Peyer's patch (tissue), 4 donors: ENCODE measurements at places on chromosomes 5 and 9.

- DNase-seq: no peak
These were observed 12.1 kb upstream of the LAMC3 start for GRCh38 chr9:130996676-130997394.

DNA sequence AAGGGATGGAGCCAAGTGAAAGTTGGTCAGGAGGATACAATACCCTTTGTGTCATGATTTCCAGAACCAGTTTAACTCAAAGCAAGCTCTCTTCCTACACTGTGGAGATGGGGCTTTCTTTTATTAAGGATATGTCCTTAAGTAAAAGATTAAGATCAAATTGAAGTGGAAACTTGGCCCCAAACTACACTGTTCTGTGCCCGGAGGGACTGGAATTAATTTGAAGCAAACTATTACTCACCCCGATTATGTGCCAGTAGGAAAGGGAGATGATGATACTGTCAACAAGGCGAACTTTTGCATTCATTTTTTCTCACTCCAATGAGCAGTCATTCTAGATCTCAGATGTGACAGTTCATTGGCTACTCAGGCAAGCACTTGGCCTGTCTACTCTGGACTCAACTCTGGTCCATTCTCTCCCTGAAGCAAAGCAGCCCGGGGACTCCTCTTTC is 186.7 kb downstream of the NTRK2 start:
- DNase-seq: no peak

GRCh38 chr9:5441043-5441442 is 3.3 kb upstream of the PLGRKT start:
- no peak for DNase-seq

DNA sequence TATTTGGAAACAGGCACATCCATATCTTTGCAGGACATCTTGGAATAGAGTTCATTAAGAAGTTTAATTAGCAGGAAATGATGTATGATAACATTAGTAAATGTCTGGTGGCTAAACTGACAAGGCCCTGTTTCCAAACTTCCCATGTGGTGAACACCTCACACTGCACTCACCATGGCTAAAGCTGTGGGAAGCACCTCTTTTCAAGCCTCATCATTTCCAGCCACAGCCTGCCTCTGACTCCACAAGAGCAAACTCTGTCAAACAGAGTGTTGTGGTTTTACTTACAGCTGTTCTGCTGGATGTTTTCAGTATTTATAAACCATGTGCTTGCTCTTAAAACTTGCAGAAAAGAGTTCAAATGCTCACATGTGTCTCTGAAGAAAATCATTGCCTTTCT is 14.9 kb upstream of the NDUFB6 start:
- no peak for DNase-seq

DNA sequence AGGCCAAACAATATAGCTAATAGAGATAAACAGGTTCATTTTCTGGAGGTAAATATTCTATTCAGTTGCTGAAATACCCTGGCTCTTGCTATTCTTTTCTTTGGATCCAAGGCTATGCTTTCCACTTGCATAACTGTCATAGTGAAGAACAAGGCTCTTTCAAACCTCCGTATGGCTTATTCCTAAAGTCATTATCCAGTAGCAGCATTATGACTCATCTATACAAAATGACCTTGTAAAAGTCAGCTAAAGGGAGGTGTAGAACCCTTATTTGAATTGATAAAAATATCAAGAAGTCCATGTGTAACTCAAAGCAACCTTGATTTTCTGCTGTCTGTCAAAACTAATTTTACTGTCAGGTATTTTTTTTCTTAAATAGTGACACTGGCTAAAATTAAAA is 447.8 kb downstream of the PLK2 start:
- DNase-seq: no peak

GRCh38 chr9:105403552-105404248 is 44.1 kb upstream of the FSD1L start:
- DNase-seq: no peak

DNA sequence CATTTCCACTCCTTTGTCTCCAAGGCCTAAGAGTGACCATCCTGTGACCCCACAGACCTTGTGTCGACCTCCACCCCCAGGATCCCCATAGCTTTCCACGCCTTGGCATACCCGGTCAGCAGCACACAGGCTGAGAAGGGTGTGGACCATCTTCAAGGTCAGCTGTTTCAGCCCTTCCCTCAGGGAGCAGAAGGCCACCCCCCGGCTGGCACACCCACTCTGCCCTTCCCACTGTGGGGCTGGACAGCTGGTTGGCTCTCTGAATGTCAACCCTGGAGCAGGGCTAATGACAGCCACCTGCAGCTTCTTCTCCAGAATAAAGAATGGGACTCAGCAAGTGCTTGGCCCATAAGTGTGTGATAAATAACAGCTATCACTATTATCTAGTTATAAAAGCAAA is 93.1 kb downstream of the OLFM1 start:
- no peak for DNase-seq

DNA sequence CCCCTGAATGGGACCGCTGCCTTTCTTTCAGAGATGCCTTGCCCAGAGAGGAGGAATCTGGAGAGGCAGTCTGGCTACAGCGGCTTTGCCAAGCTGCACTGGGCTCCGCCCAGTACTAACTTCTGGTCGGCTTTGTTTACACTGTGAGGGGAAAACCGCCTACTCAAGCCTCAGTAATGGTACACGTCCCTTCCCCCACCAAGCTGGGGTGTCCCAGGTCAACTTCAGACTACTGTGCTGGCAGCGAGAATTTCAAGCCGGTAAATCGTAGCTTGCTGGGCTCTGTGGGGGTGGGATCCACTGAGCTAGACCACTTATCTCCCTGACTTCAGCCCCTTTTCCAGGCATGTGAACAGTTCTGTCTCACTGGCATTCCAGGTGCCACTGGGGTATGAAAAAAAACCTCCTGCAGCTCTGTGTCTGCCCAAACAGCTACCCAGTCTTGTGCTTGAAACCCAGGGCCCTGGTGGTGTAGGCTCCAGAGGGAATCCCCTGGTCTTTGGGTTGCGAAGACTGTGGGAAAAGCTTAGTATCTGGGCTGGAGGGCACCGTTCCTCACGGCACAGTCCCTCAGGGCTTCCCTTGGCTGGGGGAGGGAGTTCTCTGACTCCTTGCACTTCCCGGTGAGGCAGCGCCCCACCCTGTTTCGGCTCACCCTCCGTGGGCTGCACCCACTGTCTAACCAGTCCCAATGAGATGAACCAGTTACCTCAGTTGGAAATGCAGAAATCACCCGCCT is 171.2 kb downstream of the CWC27 start:
- peak; percentile 47 for DNase-seq

GRCh38 chr9:6779417-6780241 is 21.9 kb downstream of the KDM4C start:
- no peak for DNase-seq

DNA sequence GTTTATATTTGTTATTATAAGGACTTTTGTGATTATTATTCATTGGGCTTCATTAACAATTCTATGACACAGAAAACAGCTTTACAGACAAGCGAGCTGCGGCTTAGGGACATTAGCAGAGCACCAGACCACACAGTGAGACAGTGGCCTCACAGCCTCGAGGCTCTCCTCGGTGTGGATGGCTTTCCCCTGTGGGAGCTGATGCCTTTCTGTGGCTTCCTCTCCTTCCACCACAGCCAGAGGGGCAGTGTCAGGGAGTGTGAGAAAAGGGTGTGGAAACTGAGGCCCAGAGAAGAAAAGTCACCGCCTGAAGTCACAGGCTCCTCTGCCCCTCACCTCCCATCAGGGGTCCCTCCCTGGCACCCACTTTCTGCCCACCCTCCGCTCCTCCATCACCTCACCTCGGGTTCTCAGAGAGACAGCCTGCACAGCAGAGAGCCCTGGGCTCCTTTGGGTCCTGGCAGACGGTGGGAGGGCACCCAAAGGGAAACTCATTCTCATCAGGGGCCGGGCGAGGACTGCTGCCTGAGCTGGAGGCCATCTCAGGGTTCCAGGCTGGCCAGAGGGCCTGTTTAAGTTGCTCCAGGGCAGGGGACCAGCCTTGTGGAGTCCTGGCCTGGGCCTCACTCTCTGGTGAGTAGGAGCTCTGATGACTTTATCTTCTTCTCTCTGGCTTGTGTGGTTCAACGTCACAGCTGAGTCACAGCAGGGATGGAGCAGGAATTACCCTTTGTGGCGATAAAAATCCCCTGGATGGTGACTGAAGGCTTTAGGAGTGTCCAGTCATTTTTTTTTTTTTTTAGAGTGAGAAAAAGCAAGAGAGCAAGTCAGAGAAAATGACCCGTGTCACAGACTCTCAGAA is 830 bp downstream of the TRAF1 start:
- peak; percentile 39 for DNase-seq

GRCh38 chr9:106885451-106885850 is 22.5 kb downstream of the ZNF462 start:
- DNase-seq: no peak

- DNase-seq: peak; percentile 67
These were observed at the start of gene RNF208 for GRCh38 chr9:137222190-137223077. Gene RNF208 (minus strand): TSS chr9:137222240. CDS start chr9:137221212, 1,028 bp downstream.

GRCh38 chr5:89826938-89827337 is 582.6 kb downstream of the CETN3 start:
- DNase-seq: no peak

DNA sequence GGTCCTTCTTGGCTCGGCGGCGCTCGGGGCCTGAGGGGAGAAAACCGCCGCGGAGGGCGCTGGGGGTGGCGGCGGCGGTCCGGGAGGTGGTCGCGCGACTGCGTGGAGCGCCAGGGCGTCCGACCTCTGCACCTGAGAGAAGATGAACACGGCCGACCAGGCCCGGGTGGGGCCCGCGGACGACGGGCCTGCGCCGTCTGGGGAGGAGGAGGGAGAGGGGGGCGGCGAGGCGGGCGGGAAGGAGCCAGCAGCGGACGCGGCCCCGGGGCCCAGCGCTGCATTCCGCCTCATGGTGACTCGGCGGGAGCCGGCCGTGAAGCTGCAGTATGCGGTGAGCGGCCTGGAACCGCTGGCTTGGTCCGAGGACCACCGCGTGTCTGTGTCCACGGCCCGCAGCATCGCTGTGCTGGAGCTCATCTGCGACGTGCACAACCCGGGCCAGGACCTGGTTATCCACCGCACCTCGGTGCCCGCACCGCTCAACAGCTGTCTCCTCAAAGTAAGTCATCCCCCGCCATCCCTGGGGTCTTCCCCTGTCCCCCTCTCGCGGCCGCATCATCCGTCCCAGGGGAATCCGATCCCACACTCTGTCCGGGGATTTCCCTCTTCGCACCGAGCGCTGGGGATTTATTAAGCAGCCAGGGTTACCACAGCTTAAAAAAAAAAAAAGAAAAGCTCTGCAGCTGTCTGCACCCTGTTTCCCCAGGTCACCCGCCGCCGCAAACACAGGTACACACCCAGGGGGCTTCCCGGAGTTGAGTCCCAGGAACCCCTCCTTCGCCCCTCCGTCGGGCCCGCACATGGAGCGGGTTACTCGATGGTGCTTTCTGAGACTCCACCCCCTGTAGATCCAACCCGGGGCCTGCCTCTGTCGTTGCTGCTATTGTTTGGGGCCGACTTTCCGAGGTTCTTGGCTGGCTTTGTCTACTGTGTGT is at the start of gene GTF3C4:
Gene GTF3C4, plus strand, starts transcription at position 8 of the 935 bp plus-strand sequence. Its CDS starts 135 bp downstream, at position 143.
- no peak for DNase-seq

- no peak for DNase-seq
These were observed 41.1 kb upstream of the LHFPL2 start for GRCh38 chr5:78689540-78690252.

- peak; percentile 56 for DNase-seq
These were observed 23.9 kb downstream of the C5orf15 start for GRCh38 chr5:133944263-133945185.

- no peak for DNase-seq
These were observed at the start of gene SPINK5 for GRCh38 chr5:148063861-148064260. Gene SPINK5 (plus strand): TSS chr5:148063980. CDS start chr5:148064045, 65 bp downstream.

DNA sequence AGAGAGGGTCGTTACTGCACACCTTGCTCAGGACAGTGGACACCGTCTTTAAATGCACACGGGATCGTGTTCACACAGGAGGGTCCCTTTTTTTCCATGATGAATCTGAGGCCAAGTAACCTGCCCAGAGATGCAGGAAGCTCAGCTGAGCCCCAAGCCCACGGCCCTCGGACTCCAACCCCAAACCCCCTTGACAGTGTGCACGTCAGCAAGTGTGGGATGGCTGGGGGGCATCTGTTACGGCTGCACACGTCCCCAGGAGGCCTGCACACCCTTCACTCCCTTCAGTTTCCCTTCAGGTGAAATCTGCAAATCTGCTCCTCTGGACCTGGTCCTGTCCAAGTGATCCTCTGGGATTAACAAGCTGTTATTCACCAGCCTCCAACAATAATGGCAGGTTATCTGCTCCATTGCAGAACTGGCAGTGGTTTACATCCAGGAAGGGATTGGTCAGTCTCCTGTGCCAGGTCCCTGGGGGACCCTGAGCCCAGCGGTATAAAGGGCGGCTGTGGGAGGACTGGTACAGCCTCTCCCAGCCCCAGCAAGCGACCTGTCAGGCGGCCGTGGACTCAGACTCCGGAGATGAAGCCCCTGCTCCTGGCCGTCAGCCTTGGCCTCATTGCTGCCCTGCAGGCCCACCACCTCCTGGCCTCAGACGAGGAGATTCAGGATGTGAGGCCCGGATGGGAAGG is at the start of gene LCN1:
Gene LCN1, plus strand, starts transcription at position 525 of the 692 bp plus-strand sequence. Its CDS starts 58 bp downstream, at position 583.
- no peak for DNase-seq

- DNase-seq: no peak
These were observed 1.7 kb upstream of the TCOF1 start for GRCh38 chr5:150355791-150356190.

DNA sequence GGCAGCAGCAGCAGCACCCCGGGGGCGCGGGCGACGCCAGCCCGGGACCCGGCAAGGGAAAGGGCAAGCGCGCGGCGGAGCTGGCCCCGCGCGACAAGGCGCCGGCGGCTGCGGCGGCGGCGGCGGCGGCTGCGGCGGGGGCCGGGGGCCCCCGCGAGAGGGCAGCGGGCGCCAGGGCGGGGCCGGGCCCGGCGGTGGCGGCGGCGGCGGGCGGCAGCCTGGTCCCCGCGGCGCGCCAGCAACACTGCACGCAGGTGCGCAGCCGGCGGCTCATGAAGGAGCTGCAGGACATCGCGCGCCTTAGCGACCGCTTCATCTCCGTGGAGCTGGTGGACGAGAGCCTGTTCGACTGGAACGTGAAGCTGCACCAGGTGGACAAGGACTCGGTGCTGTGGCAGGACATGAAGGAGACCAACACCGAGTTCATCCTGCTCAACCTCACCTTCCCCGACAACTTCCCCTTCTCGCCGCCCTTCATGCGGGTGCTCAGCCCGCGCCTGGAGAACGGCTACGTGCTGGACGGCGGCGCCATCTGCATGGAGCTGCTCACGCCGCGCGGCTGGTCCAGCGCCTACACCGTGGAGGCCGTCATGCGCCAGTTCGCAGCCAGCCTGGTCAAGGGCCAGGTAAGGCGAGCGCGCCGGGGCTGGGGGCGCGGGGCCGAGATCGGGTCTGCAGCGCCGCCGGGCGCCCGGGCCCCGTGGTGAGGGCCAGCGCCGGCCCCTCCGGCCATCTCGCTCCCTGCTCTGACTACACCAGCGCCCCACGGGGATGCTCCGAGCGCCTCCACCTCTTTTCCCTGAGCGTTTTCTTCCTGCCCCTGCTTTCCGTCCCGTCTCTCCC is at the start of gene UBE2QL1:
Gene UBE2QL1, plus strand, starts transcription at position 238 of the 843 bp plus-strand sequence. Its CDS starts 35 bp downstream, at position 273.
- no peak for DNase-seq

DNA sequence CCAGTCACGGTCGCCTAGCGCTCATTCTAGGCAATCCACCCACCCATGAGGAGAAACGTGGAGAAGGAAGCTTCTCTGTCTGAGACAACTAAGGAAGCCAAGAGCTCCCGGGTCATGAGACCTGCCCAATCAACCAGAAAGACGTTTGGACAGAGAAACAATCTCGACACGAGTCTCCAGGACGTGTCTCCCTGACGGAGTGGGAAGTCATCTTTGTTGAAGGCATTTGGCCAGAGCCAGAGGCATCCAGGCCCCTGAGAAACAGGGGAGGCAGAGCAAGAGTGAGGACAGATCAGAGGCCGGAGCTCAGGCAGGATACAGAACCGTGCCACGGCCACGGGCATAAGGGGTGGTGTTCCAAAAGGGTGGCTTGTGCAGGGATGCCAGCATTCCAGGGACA is 479.0 kb downstream of the SPATA31A7 start:
- DNase-seq: no peak
